ENCODE measurements at places on chromosomes 11 and 22.

- no peak for DNase-seq
Observed at GRCh38 chr11:12066799-12067508, 43.4 kb upstream of the MICAL2 start.

GRCh38 chr11:19080579-19080993, 20.1 kb upstream of the MRGPRX2 start:
- DNase-seq, result peak; percentile 12

DNA sequence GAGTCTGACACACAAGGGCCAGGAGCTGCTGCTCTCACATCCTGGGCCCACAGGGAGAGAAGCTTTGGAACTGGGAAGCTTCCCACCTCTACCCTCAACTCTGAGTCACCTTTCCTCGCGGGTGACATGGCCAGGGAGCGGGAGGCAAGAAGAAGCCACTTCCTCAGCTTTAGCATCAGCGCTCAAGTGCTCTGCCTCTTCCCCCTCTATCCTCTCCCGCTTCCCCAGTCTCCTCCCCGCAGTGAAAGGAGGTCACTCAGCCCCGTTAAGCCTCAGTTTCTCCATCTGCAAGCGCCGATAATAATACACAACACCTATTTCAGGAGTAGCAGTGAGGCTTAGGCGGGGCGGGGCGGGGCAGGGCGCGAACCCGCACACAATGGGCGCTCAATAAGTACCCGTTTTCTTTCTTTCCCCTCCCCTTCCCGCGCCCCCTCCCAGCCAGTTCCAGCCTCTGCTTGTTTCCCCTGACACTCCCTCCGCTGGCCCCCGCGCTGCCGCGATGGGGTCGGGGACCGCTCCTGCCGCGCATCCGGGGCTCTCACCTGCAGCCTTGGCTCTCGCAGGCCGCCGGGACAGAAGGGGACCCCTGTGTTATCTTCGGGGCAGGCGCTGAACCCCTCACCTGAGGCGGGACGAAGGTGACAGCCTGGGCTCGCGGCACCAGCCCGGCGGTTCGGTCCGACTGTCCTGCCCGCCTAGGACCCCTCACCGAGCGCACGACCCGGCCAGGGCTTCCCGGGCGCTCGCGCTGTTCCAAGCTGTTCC, 892 bp downstream of the GDPD5 start:
- DNase-seq, result no peak

GRCh38 chr11:109338131-109338530, 83.9 kb upstream of the C11orf87 start:
- no peak for DNase-seq

- DNase-seq, result no peak
Observed at GRCh38 chr11:32895471-32895870, 2.9 kb downstream of the QSER1 start.

DNA sequence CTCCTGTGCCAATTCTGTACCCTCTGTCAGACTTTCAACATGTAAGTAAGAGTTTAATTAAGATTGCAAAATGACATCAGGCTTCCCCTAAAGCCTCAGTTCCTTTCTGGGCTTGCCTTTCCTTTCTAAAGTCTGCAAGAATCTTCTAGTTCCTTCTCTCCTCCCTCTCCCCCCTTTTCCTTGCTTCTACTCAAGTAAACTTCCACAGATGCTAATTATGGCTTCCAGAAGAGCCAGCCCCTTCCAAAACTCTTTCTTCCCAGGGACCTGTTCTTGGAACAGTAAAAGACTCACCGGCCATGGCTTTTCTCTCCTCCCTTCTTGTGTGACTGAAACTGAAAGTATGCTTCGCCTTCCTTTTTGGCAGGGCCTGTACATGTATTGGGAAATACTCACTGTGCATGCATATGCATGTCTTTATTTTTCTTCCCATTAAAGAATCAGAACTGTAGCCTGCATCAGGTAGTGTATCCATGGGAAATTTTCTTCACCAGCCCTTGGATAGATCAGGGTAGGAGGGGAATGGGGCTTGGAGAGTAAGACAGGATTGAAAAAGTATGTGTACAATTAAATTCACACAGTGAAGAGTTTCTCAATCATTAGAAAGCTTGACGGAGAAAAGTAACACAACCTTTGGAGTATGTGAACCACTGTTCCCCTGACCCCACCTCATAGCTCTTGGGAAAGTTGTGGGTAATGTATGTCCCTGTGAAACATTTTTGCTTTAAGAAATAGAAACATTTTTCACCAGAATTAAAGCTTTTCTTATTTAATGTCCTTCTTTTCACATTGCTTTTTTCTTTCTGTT, at the start of gene CASP1:
TSS of gene CASP1 (minus strand) at position 332 of the 808 bp plus-strand sequence. CDS start at position 301, 31 bp downstream.
- DNase-seq, result peak; percentile 66

DNA sequence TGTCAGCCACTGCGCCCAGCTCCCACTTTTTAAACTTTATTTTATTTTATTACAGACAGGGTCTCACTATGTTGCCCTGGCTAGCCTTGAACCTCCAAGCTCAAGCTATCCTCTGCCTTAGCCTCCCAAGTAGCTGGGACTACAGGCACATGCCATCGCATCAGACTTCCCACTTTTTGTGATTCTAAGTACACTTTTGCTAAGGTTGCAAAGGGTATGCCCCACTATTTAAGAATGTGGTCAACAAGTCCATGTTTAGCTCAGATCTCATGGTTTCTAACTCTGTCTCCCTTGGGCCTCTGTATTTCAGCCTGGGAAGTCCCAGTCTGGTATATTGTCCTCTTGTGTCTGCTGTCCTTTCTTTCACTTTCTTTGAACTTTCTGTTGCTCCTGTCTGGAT, 35.3 kb downstream of the EXPH5 start:
- DNase-seq, result no peak

Data from pons (tissue), 1 donor.